ENCODE measurements at places on chromosomes 5 and 9.

DNA sequence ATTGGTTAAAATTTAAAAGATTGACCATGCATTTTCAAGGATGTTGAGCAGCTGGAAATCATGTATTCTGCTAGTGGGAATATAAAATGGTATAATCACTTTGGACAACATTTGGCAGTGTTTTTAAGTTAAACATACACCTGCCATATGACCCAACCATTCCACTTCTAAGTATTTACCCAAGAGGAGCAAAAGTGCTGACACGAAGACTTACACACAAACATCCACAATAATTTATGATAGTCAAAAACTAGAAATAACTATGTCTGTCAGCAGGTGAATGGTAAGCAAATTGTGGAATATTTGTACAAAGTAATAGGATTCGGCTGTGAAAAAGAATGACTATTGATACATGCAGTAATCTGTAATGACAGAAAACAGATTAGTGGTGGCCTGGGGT lies 30.7 kb upstream of the SRP19 start:
- no peak for DNase-seq

DNA sequence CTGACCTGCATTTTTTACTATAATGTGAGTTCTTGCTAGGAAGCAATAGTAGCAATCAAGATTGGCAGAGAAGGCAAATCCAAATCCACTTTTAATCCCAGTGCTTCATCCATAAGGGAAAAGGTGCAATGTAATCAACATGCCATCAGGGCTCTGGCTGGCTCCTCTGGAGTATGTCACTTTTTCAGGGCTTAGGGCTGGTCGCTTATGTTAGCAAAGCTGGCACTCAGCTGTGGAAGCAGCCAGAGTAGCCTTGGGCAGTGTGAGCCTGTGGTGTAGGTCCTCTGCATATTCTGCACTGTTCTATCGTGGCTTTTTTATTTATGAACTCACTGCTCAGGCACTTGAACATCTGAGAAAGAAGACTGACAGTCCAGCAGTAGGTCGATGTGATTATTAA lies 16.1 kb downstream of the ACTBL2 start:
- DNase-seq, result no peak

- DNase-seq, result no peak
These were observed 643.7 kb upstream of the ACO1 start for GRCh38 chr9:31740705-31741104.

GRCh38 chr9:105059252-105059651 lies 131.3 kb upstream of the ABCA1 start:
- no peak for DNase-seq

DNA sequence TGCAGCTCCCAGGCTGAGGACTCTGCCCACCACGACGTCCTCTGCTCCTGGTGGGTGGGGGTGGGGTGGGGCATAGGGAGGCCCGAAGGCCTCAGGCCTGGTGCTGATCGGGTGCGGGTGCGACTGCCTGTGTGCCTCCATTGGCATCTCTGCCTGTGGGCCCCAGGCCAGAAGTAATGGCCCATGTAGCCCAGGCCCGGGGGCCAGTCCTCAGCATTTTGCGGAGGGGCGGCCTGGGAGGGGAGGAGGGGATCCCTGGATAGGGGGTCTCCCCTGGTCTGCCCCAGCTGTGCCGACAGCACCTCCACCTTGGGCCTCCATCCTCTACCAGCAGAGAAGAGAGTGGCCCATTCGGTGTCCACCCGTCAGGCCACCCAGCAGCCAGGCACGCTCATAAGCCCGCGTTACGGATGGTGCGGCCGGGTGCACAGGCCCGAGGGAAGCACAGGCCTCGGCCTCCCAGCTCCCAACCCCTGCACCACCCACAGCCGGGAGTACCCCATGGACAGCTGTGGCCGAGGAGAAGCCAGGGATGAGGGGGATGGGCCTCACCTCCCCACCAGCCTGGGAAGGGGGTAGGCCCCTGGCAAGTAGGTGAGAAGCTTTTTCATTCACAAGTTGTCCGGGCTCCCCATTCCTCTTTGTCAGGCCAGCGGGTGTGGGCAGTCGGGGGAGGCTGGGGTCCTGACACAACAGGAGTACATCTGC lies 1.8 kb upstream of the NOTCH1 start:
- DNase-seq, result no peak

DNA sequence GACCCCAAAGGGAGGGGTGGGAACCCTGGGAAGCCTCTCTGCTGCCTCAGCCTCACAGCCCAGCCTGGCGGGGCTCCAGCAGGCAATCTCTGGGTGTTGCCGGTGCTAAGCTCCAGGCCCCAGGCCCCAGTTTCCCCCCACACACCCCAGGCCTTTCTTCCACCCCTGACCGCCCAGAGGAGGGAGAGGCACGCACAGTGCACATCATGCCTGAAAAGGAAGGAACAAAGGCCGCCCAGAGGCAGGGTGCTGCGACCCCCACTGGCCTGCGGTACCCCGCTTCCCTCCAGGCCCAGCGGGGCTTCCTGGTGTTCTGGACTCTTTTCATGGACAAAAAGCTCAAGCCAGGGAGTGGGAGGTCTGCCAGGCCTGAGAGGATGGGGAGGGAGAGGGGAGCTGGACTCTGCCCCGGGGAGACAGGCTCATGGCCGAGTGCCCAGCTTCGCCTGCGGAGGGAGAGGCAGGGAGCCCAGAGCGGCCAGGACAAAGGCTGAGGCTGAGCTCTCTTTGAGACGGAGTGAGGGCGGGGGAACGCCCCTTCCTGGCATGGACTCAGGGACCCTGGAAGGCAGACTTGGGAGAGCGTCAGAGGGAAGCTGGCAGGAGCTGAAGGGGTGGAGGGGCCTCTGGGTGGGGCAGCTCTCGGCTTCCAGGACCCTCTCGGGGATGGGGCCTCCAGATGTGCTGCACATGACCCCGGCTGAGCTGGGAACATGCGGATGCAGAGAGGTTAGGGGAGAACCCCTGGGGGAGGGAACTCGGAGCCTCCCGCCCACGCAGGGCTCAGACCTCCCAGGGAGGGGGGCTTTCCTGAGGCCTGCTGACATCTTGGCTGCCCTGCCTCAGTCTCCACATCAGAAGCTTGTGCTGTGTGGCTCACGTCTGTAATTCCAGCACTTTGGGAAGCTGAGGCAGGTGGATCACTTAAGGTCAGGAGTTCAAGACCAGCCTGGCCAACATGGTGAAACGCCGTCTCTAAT lies 1.8 kb upstream of the ENTPD2 start:
- no peak for DNase-seq

DNA sequence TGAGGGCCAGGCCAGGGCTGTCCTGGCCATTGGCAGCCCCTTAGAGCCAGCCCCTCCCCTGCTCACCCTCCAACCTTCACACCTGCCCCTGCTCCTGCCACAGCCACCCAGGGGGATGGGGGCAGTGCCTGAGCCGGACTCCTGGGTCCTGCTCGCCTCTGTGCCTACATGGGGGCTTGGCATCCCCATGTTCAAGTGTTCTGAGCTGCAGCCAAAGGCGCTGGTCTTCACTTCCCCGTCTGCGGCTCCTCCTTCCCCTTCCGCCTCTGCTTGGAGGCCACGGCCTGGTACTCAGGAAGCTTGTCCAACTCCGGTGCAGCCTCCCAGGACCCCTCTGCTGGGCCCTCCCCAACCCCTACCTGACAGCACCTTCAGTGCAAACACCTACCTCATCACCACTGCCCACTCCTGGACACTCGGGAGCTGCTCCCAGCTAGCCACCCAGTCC lies 2.3 kb upstream of the DNLZ start:
- DNase-seq, result no peak

All from pulmonary artery endothelial cell (primary cell).